Upper lobe of right lung (tissue), 1 donor: ENCODE measurements at places on chromosomes 1 and 21. TPM values are rescaled to one million over a fixed set of nuclear protein-coding genes. Genes with fewer than 3 reads are reported as not detected.

The BMP8A gene
- 0.29 TPM for total RNA-seq

The U2AF1 gene
- total RNA-seq = 34.9 TPM

The KRTAP21-2 gene
- not detected for total RNA-seq

The RGS1 gene
- total RNA-seq = 27.8 TPM

DNA sequence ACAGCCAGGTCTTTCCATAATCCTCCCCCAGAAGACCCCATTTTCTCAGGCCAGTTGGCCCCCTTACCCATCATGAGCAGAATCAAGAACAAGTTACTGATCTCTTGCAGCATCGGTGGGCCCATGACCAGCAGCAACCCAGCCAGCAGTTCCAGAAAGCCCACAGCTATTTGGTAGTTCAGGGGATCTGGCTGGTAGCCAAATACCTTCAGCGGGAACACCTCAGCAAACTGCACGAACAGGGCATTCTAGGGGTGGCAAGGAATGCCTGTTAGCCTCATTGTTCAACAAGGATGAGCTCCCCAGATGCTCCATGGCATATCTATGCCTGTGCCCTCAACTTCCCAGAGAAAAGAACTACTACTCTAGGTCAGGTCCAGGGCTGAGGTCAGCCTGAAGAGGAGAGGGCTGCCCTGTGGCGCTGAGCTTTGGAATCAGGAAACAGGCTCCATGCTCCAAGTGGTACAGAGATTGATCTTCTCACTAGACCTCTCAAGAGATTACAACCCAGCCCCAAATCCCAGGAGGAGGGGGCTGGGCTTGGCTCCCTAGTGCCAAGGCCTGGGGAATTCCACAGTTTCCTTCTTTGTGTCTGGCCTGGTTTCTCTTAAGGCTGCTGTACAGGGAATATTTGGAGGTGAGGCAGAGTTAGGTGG, 1.3 kb downstream of the TMEM35B start:
- H3K4me3 ChIP-seq = peak overlapping the region; percentile 84
- peaks cover 18% of the 10 kb centered on the region for H3K36me3 ChIP-seq
- DNase-seq = no peak
- peak overlapping the region; percentile 90 for H3K27ac ChIP-seq
- no peaks in the 10 kb centered on the region for H3K27me3 ChIP-seq

DNA sequence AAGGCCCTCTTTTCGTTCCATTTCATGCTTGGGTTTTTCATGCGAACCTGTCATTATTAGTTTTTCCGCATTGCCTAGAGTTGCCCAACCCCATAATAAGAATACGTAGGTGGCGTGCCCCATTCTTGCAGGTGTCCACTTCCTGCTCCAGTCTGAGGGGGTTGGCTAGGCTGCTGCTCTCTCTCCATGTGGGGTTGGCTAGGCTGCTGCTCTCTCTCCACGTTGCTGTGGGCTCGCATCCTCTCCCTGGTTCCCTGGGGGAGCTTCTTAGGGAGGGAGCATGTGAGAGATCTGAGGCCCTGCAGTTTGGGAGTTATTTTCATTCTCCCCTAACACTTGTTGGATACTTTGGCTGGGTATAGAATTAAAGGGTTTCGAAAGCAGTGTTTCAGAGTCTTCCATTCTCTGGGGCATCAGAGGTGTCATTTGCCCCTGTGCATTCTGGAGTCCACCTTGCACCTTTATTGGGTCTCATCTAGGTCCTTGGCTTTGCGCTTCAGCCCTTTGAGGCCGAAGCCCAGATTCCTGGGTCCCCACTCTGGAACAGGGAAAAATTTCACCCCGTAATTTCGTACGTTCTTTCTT, 8.6 kb downstream of the C1orf35 start:
- H3K27me3 ChIP-seq = no peaks in the 10 kb centered on the region
- H3K4me1 ChIP-seq = peaks cover 44% of the 10 kb centered on the region
- peak; percentile 15 for DNase-seq
- peaks cover 46% of the 10 kb centered on the region for H3K36me3 ChIP-seq
- H3K27ac ChIP-seq = no peak overlapping the region
- no peak overlapping the region for H3K4me3 ChIP-seq

GRCh38 chr1:234980645-234981396, 147.8 kb downstream of the TOMM20 start:
- H3K27ac ChIP-seq = peak overlapping the region; percentile 95
- no peaks in the 10 kb centered on the region for H3K27me3 ChIP-seq
- peak overlapping the region; percentile 13 for H3K4me3 ChIP-seq
- DNase-seq = peak; percentile 85
- H3K4me1 ChIP-seq = peaks cover 81% of the 10 kb centered on the region

DNA sequence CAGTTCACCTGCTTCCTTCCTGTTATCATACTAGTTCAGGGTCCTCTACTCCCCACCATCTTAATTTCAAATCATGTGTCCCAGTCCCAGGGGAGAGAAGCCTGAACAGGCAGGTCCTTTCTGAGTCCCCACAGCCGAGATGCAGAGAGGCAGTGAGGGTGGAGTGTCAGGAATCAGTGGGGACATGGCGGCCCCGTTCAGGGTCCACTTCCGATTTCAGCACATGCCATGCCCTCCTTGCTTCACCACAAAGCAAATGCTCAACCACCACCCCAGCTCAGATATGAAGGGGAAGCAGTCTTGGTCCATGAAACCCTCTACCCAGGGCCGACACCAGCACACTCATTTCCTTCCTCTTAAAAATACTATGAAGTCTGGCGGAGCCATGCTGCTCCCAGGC, 5.2 kb upstream of the SEMA4A start:
- peaks cover 26% of the 10 kb centered on the region for H3K4me1 ChIP-seq
- DNase-seq = no peak
- H3K27ac ChIP-seq = peak overlapping the region; percentile 30
- H3K36me3 ChIP-seq = no peaks in the 10 kb centered on the region
